ENCODE measurements at places on chromosomes 13 and 19. TPM values are rescaled to one million over a fixed set of nuclear protein-coding genes. Genes with fewer than 3 reads are reported as not detected.

The ACER1 gene
- total RNA-seq: not detected

GRCh38 chr13:53135301-53135700 lies 106.7 kb downstream of the OLFM4 start:
- DNase-seq: no peak

- DNase-seq: no peak
Measured at GRCh38 chr19:15014579-15014978, 34.7 kb upstream of the CASP14 start.

DNA sequence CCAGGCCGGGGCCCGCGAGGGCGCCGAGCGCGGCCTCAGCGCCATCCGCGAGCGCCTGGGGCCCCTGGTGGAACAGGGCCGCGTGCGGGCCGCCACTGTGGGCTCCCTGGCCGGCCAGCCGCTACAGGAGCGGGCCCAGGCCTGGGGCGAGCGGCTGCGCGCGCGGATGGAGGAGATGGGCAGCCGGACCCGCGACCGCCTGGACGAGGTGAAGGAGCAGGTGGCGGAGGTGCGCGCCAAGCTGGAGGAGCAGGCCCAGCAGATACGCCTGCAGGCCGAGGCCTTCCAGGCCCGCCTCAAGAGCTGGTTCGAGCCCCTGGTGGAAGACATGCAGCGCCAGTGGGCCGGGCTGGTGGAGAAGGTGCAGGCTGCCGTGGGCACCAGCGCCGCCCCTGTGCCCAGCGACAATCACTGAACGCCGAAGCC lies 3.3 kb downstream of the APOE start:
- no peak for DNase-seq

The NCAN gene
- total RNA-seq: not detected

DNA sequence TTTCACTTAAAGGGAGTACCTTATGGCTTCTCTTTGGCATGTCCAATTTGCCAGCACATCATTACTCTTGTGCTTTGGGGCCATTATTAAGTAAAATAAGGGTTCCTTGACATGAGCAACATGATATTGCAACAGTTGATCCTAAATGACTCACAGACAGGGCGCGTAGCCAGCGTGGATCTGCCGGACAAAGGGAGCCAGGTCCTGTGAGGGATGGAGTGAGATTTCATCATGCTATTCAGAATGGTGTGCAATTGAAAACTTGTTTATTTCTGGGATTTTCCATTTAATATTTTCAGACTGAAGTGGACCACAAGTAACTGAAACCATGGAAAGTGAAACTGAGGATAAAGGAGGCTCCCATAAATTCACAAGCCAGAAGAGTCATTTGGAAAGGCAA lies 48.6 kb upstream of the WASF3 start:
- DNase-seq: no peak

DNA sequence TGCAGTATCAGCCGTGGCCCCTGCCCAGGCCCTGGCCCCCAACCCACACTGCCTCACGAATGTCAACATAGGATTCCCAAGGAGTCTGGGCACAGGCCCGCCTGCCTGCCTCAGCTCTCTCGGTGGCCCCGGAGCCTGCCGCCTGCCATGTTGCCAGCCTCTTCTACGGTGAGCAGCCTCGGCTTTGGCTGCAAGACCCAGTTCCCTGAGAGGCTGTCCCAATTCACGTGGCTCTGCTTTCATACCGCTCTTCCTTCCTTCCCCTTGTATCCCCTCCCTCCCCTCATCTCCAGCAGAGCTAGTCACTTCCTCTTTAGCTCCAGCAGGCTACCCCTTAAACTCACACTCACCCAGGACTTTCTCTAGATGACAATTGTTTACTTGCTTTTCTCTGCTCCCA lies 42.7 kb downstream of the SERP2 start:
- no peak for DNase-seq

GRCh38 chr19:2245273-2245672 lies 3.9 kb upstream of the AMH start:
- no peak for DNase-seq

DNA sequence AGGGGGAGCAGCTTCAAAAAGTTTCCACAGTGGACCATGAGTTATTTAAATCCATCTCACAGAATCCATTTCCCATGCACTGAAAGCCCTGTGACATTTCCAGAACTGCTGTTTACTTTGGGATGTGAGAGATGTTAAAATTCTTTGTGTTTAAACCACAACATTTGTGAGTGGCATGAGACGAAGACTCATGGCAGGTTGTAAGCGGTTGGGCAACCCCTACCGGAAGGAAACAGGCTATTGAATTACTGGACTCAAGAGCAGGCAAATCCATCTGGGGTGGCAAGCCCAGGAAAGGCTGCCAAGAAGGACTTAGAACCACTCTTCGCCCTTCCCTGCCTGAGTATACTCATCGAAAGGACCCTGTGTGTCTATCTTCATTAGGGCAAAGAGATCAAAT lies 22.3 kb upstream of the CLDN10 start:
- DNase-seq: no peak

DNA sequence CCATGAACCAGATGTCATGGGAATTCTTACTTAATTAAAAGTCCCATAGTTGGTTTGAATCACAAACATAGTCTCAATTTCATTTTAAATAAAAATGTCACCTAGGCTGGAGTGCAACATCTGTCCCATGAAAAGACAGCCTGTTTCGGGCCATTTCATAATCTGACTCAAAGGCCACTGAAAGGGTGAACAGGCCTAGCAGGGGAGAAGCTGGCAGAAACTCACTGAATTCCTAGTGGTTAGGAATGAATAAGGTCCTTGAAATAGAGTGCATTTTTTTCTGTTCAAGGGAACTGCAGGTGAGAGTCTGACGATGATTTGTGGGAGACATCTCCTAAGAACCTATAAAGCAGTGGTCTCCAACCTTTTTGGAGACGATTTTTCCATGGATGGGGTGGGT lies 44.0 kb upstream of the PCCA start:
- DNase-seq: no peak

The ZSCAN4 gene
- not detected for total RNA-seq

DNA sequence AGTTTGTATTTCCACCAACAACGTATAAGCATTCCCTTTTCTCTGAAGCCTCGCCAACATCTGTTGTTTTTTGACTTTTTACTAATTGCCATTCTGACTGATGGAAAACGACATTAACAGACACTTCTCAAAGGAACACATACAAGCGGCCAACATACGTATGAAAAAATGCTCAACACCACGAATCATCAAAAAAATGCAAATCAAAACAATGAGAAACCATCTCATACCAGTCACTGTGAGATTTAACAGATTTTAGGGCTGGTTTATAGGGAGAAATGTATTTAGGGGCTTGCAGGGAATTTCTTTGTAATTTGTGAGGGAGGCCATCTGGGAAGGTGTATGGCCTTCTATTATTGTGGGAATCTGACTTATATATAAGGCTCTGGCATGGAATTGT lies 2.8 kb upstream of the DZIP1 start:
- DNase-seq: no peak

- DNase-seq: peak; percentile 71
Measured at GRCh38 chr19:12801466-12802266, at the start of the genes PRDX2 and THSD8. PRDX2 (minus strand) TSS chr19:12801800; CDS start chr19:12801261, 539 bp downstream. THSD8 (plus strand) TSS chr19:12802069; CDS start chr19:12802072, 3 bp downstream.

DNA sequence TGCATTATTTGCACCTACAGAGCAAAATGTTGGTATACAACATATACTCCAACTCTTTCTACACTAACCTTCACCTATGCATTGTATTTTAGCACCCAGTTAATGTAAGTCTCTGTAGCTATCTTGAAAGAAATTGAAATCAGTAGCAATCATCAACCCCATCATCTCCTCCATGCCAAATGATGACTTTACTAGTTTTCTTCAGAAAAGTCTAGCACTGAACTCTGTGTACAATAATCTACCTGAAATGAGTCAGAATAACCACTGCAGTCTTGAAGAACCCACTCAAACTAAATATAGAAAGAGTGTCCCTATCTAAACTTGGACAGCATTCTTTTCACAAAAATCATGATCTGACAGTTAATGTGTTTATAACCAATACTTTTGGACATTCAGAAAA lies 9.8 kb downstream of the IRS2 start:
- DNase-seq: no peak

DNA sequence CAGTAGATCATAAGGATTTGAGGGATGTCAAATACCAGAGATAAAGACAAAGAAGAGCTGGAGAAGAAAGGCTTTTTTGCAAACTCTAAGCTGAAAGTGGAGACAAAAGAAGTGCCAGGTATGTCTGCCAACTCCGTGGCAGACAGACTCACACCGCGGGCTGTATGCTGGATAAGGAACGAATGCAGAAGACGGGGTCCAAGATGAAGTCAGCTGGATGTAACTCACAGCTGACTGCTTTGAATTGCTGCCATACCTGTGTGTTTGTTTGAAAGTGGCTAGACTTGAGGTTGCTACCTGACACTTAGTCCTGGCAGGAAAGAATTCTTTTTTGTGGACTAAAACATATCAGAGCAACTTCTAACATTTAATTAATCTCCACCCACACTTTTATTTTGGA lies 398.8 kb downstream of the DLEU7 start:
- no peak for DNase-seq

DNA sequence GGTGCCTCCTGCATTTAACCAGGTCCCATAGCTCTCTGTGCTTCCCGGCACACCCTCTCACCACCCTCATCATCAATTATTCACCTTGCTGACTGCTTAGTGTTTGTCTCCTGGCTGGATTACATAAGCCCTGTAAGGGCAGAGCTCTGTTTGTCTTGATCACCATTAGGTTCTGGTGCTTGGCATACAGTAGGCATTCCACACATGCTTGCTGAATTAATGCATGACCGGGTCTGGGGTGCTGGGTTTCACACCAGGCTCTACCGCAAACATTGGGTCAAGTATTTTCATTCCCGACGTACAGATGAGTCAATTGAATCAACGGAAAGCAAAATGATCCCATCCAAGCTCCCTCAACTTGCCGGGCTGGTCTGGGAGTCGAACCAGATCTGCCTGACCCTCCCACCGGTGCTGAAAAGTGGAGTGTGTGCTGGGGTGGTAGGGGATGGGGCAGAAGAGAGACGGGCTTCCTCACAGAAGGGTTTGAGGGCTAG lies 28.5 kb downstream of the VAV1 start:
- peak; percentile 79 for DNase-seq

- no peak for DNase-seq
Measured at GRCh38 chr13:28534210-28534609, 39.3 kb upstream of the FLT1 start.

- no peak for DNase-seq
Measured at GRCh38 chr19:5445561-5446055, 9.6 kb upstream of the ZNRF4 start.

- DNase-seq: no peak
Measured at GRCh38 chr19:13507053-13507611, 853 bp upstream of the CACNA1A start.

DNA sequence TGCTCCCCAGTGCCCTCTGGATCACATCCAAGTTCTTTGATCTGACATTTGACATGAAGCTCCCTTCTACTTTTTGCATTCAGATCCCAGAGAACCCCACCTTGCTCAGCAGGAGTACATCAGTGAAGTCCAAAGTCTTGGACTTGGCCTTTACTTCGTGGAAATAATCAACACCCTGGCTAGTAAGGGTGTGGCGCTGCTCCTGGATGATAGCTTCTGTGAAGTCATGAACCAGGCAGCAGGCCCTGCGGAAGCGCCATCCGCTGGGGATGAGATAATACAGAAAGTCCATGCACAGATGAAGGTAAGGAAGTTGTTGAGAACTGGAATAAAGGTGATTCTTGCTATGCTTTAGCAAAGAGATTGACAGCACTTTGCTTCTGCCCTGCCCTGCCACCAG lies 43.2 kb downstream of the OR10H4 start:
- no peak for DNase-seq

The SIGLEC7 gene
- not detected for total RNA-seq

- no peak for DNase-seq
Measured at GRCh38 chr19:13917888-13918406, 11.9 kb downstream of the CC2D1A start.

DNA sequence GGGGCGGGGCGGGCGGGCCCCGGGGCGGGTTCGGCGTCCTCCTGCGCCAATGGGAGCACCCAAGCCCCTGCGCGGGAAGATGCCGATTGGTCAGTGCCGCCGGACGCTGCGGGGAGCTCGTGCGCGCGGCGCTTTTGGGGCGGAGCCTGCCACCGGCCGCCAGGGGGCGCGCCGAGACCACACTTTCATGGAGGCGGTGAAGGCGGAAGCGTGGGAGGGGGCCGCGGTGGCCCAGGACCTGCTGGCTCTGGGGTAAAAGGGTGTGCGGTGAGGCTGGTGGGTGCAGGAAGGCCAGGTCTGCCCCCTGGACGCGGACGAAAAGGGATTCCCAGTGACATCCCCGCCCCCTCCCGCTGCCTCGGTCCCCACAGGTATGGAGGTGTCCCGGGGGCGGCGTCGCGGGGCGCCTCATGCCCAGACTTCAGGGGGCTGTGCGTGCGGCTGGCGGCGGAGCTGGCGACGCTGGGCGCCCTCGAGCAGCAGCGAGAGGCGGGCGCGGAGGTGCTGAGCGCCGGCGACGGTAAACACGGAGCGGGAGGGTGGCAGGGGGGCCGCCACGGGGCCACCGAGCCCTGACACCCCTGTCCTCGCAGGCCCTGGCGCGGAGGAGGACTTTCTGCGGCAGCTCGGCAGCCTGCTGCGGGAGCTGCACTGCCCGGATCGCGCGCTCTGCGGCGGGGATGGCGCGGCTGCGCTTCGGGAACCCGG lies at the start of gene FAM98C:
TSS of gene FAM98C (plus strand) at position 127 of the 708 bp plus-strand sequence. CDS start at position 188, 61 bp downstream.
- DNase-seq: peak; percentile 98

DNA sequence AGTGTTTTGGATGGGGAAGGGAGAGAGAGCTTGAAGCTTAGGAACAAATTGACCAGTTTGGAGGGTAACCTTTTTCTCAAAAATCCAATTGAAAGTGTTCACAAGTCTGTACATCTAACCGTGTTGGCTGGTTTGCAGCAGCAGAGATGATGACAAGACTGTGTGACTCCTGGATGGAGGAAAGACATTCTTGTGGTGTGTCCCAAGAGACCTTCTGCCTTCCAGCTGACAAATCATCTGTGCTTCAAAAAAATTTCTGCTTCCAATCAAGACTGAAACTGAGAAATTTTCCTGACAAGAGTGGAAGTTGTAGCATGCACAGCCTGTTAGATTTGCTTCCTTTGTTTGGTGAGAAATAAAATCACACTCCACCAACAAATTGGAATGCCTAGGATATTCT lies 56.2 kb downstream of the LACC1 start:
- no peak for DNase-seq

The IRGQ gene
- 34.2 TPM for total RNA-seq
